Stimulated activated CD4-positive, alpha-beta T cell treated with anti-CD3 and anti-CD28 coated beads, Interleukin-1b, Interleukin-23, amount 100 ng/mL, for 48 hours (primary cell): ENCODE measurements at places on chromosomes 1 and 21.

DNA sequence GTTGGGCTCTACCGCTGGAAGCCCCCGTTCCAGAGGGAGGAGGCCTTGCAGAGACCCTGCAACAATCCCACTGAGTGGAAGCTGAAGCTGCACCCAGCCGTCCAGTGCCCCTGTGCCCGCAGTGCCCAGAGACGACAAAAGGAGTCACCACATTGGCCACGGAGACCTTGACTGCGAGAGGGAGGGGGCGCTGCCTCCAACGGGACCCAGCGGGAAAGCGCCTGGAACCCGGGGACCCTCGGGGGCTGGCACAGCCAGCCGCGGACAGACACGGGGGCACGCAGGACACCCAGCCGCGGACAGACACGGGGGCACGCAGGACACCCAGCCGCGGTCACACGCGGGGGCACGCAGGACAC is 22.5 kb downstream of the CFAP74 start:
- DNase-seq: no peak

DNA sequence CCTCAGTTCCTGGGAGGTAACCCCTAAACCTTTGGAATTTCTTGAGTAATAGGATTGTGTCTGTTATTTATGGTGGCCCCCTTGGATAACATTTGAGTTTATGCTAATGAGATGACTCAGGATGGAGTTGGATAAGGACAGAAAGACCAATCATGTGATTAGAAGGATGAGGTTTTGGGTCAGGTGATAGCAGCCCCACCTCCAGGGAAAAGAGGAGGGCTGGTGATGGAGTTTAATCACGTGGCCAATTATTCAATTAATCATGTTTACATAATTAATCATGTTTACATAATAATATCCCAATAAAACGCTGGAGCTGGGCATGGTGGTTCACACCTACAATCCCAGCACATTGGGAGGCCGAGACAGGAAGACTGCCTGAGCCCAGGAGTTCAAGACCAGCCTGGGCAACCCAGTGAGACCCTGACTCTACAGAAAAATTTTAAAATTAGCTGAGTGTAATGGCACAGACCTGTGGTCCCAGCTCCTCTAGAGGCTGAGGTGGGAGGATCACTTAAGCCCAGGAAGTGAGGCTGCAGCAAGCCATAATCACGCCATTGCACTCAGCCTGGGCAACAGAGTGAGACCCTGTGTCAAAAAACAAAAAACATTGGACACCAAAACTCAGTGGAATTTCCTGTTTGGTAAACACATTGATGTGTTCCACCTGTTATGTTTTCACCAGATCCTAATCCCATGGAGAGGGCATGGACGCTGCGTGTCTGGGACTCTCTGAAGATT is 73.3 kb downstream of the NUP210L start:
- DNase-seq: no peak

DNA sequence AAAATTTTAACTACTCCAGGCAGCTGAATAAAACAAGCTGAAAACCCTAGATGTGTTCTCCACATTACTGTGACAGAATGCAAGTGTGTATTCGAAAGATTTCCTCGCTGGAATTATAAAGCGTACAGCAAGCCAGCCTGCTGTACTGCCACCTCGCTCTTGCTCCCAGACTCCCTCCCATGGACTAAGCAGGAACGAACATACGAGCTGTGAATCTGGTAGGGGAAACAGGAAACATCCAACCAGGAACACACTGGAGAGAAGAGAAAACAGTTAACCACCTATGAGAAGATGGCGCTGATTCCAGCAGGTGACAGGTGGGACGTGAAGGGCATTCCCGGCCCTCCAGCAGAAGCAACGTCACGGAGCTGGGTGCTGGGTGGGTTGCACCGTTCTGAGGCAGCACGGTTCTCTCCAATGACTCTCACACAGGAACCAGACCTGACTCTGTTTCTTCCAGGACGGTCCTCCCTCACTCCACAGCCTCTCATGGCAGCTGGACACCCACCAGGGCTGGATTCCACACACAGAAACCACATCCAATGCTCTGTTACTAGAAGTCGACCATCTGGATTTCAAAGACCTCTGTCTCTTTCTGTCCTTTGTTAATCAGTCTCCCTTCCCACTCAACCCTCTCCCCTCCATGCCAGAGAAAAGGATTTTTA is 219.2 kb downstream of the RERE start:
- DNase-seq: no peak

DNA sequence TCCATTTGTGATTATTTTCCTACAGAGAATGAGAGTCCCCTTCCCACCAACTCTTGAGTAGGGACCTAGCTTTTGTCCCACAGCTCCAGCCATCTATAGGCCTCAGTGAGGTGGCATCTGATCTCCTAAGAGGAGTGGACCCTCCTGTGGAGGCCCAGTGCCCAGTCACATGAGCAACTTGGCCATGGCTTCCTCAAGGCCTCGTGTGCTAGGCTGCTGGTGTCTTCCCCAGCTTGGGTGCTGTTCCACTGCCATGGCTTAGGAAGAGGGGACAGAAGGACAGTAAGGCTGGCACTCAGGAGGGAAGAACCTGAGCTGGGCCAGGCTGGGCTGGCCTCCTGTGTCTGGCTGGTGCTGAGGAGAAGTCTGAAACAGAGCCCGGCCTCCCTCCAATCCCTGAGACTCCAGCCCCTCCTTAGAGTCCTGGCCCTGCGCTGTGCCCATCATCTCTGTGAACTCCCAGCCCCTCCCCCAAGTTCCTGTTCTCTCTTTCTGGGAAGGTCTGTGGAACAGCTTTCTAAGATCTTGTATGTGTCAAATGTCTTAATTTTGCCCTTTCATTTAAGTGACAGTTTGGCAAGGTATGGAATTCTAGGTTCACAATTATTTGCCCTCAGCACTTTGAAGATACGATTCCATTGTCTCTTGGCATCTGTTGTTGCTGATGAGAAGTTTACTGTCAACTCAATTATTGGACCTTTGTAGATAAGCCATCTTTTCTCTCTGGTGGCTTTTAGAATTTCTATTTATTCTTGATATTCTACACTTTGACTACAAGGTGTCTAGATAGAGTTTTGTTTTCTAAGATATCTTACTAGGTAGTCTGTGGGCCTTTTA is 7.1 kb upstream of the KCNQ4 start:
- DNase-seq: no peak

DNA sequence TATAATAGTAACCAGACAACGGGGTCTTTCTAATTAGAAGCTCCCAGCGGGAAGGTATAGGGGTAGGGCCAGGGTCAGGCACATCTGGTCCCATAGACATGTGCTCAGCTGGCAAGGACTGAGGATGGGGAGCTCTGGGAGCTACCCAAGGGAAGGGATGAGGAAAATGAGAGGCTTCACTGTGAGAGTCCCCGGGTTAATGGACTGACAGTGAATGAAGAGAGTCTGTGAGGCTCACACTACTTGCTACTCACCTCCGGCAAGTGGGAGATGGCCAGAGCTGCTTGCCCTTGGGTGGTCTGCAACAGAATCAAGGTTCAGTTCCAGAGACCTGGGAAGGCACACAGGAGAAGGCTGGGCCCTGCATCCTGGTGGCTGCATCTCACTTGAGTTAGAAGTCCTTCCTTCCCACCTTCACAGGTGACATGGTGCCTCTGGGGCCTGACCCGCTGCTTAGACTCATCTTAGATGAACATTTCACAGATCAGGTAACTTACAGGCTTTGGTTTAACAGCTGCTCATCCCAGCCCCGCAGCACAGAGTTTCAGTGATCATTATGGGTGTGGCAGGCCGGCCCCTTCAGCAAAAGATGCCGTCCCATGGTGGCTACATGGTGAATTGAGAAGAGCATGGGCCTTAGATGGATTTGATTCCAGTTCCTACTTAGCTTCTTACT is 31.7 kb downstream of the EIF2D start:
- no peak for DNase-seq
